ENCODE measurements at places on chromosomes 1 and 21. TPM values are rescaled to one million over a fixed set of nuclear protein-coding genes. Genes with fewer than 3 reads are reported as not detected.

- no peak for DNase-seq
Observed at GRCh38 chr1:184050636-184051035, 894 bp upstream of the TSEN15 start.

DNA sequence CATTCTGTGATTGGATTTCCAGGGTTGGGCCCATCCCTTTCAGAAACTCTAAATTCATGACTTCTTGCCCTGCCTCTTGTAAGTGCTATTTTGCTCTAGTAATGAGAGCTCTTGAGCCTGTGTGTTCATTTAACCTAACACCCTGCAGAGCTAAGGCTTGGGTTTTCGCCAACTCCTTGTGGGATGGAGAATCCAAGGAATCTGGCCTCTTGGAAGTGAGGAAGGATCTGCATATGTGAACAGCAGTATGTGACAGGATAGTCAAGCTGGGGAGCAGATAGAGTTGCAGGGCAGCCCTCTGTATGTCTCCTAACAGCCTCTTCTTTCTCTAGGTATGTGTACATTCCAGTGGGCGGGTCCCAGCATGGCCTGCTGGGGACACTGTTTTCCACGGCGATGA is 258.9 kb downstream of the HHAT start:
- no peak for DNase-seq

GRCh38 chr1:25031966-25032667 is 102.0 kb upstream of the RUNX3 start:
- peak; percentile 29 for DNase-seq

GRCh38 chr1:223266632-223267172 is 97.3 kb downstream of the SUSD4 start:
- DNase-seq, result no peak

Gene ATP6V1G3
- 0.25 TPM for total RNA-seq

All from dermis microvascular lymphatic vessel endothelial cell (primary cell).